Activated CD4-positive, alpha-beta T cell treated with anti-CD3 and anti-CD28 coated beads for 24 hours (primary cell): ENCODE measurements at places on chromosomes 1 and 21.

DNA sequence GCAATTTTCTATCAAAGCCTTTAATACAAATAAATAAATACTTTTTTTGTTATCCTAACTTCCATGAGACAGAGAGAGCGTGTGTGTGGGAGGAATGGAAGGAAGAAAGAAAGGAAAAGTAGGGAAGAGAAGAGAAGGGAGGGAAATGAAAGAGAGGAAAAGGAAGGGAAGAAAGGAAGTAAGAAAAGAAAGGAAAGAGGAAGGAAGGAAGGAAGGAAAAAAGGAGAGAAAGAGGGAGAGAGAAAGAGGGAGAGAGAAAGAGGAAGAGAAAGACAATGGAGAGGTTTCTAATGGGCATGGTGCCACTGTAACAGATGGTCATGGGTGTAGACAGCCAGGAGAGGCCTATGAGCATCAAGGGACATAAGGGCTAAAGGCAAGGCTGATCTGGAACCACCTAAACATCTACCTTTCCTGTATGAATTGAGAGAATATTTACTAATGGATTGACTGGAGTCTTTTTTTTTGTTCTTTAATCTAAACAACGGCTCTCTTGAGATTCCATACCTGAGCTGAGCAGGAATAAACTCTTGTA is 234.9 kb downstream of the PTPRC start:
- no peak for DNase-seq

DNA sequence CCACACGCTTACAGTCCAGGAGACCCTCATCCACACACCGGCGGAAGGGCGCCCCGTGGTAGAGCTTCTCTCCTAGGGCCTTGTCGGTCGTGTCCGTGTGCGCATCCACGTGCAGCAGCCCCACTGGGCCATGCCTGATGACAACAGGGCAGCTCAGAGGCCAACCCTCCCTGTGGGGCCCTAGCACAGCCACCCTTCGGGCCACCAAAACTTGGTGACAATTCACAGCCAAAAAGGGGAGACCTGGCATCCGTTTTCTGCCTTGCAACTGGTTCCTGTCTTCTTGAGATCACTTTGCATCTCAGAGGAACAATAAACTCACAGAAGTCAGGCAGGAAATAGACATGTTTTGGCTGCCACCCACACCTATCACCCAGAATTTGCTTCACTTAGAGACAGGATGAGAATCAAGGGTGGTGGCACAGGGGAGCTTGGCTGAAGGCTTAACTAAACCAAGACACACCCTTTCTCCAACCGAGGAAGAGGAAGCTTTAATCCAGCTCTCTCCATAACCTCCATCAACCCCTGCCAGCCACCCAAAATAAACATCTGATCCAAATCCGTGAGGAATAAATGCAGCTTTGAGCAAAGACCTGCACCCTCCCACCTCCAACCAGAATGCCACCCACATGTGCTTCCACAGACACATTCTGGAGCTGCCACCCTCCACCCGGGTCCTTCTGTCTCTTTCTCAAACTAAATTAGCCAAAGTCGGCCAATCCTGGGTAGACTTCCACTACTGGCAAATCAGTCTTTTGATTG is 5.7 kb downstream of the AGMAT start:
- DNase-seq, result no peak

DNA sequence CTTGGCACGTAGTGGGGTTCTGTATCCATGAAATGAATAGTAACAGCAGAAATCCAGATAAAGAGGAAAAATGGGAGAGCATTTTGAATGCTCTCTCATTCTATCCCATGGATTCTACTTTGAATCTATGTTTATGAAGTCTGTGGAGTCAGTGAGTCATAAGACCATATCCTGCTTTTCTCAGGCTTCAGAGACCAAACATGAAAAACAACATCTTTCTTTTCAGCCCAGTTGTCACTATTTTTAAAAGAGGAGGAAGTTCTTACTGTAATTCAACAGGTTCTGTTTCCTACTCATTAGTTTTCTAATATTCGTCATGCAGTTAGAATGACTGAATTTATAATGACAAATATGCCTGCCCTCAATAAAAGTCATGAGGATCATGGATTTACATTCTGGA is 39.4 kb upstream of the CD55 start:
- DNase-seq, result no peak

GRCh38 chr1:234902774-234903547 is 225.7 kb downstream of the TOMM20 start:
- no peak for DNase-seq

DNA sequence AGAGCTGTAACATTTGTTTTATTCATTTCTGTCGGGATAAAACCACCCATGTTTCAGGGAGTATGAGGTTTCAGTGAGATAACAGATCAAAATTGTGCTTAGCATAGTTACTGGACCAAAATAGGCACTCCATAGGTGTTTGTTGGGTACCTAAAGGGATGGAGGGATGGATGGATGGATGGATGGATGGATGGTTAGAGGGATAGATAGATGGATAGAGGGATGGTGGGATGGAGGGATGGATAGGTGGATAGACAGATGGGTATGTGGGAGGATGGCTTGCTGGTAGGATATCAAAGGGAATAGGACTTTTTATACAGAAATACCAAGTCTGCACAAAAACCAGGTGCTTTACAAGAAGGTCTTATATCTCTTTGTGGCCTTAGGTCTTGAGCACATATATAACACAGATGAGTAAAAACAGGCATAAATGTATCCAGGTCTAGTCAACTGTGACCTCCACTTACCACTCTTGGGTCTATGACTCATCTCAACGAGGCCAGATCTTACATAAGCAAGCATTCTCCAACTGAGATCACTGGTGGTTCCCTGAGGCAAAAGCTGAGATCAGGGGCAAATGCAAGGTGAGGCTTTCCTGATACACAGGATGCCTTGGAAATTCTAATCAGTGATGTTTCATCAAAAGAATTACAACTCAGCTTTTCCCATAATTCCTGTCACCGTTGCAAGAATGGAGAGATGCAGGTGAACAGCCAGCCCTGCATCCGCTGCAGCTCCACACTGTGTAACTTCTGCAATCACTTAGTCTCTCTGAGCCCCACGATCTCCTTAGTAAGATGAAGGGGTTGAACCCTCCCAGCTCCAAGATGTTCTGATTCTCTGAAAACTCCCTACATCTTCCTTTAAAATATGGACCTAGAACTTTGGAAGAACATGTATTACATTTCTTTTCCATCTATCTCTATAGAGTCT is 32.0 kb downstream of the PTAFR start:
- no peak for DNase-seq

DNA sequence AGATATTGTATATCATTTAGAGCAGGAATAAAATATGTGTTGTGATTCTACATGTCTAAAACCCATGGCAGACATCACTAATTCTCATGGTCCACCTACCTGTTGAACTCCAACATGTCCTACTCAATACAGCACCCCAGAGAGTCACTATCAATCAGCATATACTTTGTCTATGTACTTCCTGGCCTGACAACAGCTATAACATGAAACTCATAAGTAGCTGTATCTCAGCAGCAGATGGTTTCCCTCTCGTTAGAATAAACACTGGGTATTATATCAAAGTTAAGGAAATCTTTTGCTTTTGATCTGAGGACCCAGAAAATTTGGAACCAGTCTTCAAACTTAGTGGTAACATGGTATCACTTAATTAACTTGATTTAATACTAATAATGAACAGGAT is 15.8 kb downstream of the ARPC5 start:
- no peak for DNase-seq

DNA sequence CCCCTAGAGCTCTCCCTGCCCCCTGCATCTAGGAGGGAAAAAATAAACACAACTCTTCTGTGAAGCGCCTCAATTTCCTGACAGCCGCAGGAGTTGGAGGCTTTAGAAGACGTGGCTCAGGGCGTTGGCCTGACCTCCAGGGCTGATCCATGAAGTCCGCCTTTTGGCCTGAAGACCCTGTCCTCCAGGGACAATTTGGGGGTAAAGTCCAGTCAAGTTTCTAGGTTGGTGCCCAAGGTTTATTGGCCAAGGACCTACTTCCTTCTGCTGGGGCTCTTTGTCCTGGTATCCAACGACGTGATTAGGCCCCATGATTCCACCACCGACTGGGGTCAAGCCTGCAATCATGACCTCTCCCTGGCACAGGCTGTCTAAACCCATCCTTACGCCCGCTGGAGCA is 54.9 kb downstream of the PTPRF start:
- no peak for DNase-seq

- DNase-seq, result no peak
Measured at GRCh38 chr21:43315244-43316137, 111.4 kb downstream of the SIK1 start.

DNA sequence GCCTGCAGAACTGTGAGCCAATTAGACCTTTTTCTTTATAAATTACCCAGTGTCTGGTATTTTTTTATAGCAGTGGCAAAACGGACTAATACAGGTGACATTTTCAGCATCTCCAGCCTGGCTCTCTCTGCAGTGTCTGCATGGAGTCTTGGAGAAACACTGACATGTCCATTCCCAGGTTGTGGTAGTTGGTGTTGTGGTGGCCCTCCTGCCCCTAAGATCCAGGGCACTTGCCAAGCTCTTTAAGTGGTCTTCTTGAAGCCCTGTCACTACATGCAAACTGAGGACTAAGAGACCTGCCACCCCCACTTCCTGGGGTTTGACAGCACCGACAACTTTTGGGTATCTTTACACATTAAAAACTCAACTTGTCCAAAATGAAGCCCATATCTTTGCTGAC is 419.4 kb downstream of the NPHP4 start:
- no peak for DNase-seq

- no peak for DNase-seq
Measured at GRCh38 chr1:203546274-203546673, 52.3 kb downstream of the OPTC start.

- DNase-seq, result no peak
Measured at GRCh38 chr21:25929856-25930520, 195.2 kb downstream of the GABPA start.

DNA sequence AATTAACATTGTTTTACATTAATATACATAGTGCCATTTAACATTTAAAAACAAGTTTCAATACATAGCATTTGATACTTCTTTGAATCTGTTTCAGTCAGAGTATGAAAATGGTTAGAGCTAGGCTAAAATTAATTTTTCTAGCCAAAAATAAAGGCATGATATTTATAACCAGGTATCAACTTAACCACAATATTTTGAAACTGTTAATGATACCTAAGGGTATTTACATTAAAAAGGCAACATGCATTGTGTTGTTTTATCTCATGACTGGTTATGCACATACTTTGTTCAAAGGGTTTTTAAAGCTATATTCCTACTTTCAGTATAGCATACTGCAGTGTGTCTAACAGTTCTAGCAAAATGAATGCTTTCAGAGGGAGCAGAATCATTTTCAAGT is 130.0 kb downstream of the HS2ST1 start:
- DNase-seq, result no peak

- DNase-seq, result no peak
Measured at GRCh38 chr1:6570100-6570499, 9.7 kb upstream of the ZBTB48 start.

DNA sequence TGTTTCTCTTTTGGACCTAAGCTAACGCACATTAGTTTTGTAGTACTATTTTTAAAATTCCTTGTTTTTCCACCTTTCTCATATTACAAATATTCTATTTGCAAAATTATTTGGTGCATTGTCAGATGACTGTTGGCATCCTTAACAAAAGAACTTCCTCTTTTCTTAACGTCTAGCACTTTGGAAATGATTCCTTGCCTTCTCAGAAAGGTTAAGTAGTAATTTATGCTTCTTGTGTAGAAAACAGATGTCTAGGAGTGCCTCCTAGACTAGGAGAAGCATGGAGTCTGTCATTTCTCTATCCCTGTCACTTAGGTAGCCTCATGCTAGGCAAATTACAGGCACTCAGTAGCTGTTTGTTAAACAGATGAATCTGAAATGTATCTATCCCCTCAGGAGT is 64.4 kb downstream of the HSPA13 start:
- DNase-seq, result no peak

DNA sequence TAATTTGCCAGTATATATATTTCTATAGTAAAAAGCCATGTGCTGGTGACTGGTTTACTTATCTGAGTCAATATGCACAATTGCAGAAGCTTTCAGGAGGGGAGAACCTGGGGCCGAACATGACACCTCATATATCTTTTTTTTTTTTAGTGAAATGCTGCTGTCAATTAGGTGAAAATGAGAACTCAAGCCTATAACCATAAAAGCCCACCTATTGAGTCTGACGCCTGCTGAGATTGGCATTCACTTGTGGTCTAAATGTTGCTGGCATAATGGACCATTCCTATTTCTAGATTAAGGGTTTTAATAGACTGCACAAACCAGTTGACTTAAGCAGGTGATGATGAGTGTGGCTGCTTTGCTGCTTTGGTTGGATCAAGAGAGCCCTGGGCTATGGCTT is 10.8 kb downstream of the NTMT2 start:
- no peak for DNase-seq

- DNase-seq, result no peak
Measured at GRCh38 chr1:151311011-151311410, 16.2 kb downstream of the PI4KB start.

DNA sequence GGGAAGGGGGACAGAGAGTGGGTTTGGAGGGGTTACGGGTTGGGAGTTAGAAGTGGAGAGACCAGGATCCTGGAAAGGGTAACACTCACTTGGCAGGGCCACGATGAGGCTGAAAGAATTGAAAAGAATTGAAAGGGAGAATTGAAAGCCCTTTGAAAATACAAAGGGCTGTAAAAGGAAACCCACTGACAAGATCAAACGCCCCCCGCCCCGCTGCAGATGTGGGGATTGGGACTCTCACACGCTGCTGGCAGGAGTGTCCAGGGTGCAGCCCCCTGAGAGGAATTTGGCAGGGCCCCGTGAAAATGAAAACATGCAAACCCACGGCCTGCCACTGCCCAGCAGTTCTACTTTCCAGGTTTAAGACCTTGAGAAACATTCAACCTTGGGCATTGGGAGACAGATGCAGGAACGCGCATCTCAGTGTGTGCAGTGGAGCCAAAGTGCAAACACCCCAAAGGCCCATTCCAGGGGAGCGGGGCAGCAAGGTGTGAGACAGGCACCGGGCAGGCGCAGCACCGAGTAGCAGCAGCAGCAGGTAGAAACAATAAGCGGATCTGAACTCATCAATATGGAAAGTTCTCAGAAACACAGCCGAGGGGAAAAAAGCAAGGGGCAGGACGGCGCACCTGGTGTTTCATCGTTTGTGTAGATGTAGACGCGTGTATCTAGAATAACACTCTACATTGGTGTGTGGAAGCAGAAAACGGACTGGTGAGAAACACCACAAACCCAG is 8.3 kb upstream of the TNFRSF1B start:
- no peak for DNase-seq

DNA sequence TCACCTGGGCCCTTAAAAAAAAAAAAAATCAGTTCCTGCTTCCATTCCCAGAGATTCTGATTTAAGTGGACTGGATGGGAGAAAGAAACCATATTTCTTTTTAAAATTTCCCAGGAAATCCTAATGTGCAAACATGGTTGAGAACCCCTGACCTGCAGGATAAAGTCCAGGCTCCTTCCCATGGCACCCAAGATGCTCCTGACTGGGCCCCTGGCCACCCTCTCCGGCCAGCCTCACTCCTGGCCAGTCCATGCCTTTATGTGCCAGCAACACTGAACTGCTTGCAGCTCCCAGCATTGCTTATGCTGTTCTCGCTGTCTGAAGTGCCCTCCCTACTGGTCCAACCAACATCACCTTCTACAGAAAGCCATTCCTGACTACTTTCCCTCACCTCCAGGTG is 93.9 kb downstream of the TEX35 start:
- no peak for DNase-seq

- no peak for DNase-seq
Measured at GRCh38 chr1:44405798-44406736, 1.0 kb downstream of the RNF220 start.
